ENCODE measurements at places on chromosomes 7 and 10.

DNA sequence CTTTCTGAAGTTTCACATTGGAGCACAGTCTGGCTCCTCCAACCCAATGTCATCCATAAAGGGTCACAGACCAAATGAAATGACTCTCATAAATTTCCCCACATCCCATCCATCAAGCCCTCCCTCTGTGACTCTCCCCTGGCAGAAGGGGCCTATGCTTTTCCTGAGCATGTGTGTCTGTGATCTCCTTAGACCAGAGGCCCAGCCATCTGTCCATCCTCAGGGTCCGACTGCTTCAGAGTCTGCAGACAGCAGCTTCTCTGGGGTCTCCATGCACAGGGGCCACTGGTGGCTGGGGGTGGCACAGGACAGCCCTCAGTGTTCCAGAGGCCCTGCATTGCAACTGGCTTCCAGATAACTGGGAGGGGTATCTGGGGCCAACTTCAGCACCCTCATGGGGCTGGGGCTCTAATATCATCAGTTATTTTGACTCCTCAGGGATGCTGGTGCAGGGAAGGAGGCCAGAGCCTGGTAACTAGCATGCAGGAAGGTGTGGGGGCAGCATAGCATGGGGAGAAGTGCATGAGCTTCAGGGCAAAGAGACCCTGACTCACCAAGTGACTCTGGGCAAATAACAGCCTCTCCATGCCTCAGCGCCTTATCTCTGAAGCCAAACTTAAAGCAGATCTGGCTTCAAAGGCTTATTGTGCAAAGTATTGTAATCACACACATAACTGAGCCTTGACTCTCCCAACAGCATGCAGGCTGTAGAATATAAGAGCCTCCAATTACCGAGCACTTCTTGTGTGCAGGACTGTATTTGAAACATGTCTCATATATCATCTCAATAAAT is 266.9 kb downstream of the GRID1 start:
- DNase-seq: no peak

- DNase-seq: no peak
These were observed 283.5 kb downstream of the ABCA13 start for GRCh38 chr7:48454750-48455192.

GRCh38 chr7:140479062-140479738 is at the start of gene MKRN1:
TSS of gene MKRN1 (minus strand) at chr7:140479505. CDS start at chr7:140479344, 161 bp downstream.
- DNase-seq: peak; percentile 86

DNA sequence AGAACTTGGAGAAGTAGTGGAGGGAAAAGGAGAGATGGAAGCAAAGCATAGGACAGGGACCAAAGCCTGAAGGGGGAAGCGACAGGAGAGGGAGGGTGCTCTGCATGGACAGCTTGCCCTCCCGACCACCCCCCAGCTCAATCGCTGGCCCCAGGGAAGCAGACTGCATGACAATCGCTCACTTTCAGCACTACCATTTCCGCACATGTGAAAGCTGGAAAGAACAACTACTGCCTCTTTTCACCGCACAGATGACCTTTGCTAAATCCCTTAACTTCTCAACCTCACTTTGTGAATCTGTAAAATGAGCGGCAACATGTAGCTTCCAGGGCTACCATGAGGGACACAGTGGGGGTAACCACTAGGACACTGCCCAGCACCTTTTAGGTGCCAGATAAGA is 17.1 kb downstream of the VOPP1 start:
- DNase-seq: no peak

- DNase-seq: no peak
These were observed 491.7 kb downstream of the ARL4A start for GRCh38 chr7:13179011-13179582.

DNA sequence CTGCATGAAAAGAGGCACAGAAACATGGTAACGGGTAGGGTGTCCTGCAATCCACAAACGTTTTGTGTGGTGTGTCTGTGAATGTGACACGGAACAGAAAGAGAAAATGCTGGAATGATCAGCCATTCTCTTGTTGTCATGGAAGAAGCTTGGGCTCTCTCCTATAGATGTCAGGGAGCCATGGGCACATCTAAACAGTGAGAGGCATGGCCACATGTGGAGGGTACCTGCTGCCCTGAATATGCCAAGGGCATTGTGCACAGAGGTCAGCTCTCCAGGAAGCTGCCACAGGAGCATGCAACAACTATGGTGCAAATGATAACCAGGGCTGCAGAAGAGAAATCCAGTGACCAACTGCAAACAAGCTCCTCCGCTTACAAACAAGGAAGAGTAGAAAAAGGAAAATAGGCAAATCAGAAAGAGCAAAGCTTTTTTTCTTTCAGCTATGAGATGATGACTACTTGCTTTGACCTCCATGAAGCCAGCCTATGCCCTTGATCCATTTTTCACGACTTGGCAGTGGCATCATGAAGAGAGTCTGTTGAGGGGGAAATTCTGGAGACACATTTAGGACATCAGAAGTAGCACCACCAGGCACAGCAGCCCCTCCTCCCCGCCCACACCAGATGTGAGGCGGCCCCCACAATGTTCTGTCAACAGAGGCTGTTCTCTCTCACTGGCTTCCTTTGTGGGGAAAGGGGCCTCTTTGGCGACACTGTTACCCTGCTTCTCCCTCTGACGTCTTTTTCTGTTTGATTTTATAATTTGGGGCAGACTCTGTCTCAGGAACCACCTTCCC is 4.8 kb upstream of the PDE1C start:
- no peak for DNase-seq

- DNase-seq: no peak
These were observed 50.4 kb downstream of the ADRA2A start for GRCh38 chr10:111127081-111127848.

GRCh38 chr10:18619016-18619415 is 32.4 kb downstream of the NSUN6 start:
- DNase-seq: no peak

DNA sequence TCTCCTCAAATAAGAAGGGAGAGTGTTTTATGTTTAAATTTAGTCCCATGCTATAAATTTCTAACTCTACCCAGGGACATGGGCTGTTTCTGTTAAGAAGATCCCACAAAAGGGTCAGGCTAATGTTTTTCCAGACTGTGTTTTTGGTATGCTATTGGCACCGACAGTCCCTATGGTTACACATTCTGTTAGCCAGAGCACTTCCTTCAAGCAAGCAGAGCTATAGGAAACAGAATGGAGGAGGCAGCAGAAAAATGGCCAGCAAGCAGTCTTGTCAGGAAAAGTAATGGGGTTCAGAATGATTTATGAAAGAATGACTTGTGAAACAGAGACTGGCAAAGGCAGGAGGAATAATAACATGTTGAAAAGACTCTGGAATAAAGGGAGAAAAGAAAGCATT is 44.8 kb upstream of the PHYHIPL start:
- no peak for DNase-seq

GRCh38 chr7:36460811-36461429 is 71.3 kb downstream of the ANLN start:
- no peak for DNase-seq

- DNase-seq: no peak
These were observed 1193.4 kb downstream of the SORCS3 start for GRCh38 chr10:105834261-105835059.

GRCh38 chr7:131106681-131107336 is 220.9 kb upstream of the MKLN1 start:
- DNase-seq: no peak

DNA sequence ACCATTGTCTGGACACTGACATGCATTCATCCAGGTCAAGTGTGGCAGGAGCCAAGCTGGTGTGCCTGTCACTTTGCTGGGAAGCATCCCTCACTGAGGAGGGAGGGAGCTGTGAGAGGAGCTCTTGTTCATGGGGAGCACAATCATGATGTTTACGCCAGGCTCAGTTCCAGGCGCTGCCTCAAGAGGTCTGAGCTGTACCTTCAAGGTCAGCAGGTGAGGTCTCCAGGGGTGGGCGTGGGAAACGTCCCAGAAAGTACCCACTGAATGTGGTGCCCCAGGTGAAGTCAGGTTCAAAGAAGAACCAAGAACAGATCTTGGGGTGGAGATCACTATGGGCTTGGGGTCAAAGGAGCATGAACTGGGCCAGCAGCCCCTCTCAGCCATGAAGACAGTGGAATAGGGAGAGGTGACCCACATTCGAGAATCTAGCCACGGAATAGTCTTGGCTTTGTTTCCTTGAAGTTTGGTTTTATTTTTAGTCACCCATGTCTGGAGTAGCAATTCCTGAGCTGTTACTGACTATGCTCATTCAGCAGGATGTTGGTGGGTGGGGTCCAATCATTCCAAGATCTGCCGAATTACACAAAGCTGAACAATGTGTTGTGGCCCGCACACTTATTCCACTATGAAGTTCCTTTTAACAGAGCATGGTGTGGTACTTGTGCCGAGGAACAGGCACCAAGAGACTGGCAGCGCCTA is 29.3 kb downstream of the NPS start:
- DNase-seq: no peak

DNA sequence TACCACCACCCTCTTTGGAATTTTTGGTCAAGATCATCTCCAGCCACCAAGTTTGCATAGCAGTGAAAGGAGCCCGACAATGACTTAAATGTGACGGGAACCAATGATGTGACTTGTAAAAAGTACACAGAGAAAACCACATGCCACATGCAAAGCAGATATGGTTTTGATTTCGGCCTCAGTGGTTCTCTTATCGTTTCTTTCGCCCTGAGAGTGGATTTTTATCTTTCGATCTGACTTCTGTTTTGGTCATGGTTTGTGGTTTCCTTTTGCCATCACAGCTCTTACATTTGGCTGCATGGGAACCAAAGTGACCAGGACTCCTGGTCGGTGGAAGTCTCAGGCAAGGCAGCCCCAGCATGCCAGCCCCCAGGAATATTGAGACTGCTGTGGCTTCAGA is 31.5 kb downstream of the TCF7L2 start:
- DNase-seq: no peak

DNA sequence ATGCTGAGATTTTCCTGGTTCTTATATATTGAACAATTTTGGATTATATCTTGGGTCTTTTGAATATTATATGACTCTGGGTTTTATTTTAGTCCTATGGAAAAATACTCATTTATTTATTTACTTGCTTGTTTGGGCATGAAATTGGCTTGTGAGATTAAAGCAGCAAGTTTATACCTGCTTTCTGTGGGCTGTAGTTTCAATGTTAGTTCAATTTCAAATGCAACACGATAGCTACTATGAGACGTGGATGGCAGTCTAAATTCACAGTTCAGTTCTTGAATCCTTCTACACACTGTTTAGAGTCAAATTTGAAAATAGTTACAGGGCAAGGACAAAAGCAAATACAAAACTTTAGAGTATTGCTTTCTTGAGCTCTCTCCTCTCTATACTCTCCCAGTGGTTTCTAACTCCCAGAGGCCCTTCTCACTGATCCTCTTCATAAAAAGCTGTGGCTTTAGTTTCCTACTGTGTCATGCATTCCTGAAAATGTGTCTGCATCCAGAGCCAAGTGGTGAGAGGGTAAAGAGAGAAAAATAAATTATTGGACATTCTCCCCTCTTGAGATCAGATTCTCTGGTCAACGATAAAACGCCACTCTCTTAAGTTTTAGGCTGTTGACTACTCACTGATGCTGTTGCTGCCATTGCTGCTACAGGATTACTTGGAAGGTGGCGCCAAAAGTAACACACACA is 34.4 kb downstream of the POLR1F start:
- DNase-seq: no peak

DNA sequence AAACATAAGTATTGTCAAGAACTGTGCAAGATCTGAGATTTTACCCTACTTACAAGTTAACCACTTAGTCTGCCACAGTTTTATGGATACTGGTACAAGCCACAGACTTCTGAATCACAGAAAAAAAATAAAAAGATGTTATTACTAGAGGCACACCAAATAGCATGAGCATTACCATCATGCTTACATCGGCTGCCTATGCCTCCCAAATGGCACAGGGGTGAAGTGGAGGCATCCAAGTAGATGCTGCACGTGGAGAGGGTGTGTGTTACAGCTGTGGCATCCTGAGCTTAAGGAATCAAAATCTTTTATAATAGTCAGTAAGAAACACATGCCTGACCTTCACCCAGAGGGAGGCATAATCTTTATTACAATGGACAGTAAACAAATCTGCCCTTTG is 207.8 kb downstream of the TFEC start:
- no peak for DNase-seq

DNA sequence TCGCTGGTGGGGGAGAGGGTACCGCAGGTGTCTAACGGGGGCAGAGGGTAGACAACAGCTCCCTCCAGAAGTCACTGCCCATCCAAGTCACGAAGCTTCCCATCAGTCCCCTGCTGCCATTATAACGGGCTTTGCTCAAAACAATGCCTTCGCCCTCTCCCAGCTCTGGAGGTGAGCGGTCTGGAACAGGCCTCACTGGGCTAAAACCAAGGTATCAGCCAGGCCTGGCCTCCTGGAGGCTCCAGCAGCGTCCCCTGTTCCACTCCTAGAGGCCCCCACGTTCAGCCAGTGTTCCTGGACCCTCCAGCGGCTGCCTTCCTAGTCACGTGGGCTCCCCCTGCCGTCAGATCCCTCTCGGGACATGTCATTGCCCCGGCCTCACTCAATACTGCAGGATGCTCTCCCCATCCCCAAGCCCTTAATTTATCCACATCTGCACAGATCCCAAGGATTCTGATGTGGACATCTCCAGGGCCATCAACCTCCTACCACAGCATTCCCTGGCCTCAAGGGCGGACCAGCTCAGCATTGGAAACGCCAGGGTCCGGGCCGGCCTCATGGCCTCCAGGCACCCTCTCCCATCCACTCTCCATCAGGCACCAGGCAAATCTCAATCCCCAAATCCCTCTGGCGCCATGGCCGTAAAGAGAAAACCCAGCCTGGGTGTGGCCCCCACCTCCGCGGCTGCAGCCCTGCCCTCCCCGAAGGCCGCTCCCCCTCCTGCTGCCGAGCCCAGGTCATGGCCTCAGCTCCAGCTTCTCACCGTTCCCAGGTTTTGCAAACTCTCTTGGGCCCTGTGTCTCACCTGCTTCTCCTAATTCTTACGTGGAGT is 104.1 kb upstream of the FAM20C start:
- DNase-seq: no peak

- DNase-seq: no peak
These were observed 3.1 kb downstream of the RGS10 start for GRCh38 chr10:119539359-119539825.

DNA sequence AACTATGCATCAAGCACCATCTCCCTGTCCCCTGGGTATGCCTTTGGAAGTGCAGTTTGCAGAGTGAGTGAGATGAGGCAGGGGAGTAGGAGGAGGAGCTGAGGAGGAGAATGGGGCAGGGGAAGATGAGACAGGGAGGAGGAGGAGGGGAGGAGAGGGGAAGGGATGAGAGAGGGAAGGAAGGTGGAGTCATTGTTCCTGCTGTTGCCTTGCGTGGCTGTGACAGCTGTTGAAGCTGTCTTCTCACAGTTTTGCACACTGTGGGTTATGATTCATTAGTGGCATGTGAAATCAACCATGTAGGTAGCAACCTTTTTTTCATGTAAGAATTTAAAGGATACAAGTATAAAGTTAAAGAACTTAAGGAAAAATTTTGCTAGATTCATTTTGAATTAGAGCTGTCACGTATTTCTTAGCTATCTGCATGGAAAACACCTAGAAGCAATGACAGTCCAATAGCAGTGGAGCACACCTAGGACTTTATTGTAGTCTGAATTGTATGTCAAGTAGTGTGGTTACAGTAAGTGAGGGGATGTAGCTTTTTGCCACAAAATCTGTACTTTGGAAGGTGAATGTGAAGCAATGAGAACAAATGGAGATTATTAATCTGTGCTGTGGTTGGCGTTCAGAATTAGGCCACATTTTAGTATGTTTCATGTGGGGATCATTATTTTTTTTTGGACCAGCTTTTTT is 21.7 kb downstream of the CCM2 start:
- no peak for DNase-seq

GRCh38 chr10:18830277-18830676 is 171.0 kb downstream of the ARL5B start:
- no peak for DNase-seq

GRCh38 chr7:2580636-2581035 is 21.9 kb downstream of the IQCE start:
- DNase-seq: no peak

GRCh38 chr7:50739744-50740435 is 42.8 kb downstream of the GRB10 start:
- DNase-seq: no peak
